ENCODE measurements at places on chromosomes 7 and 10.

DNA sequence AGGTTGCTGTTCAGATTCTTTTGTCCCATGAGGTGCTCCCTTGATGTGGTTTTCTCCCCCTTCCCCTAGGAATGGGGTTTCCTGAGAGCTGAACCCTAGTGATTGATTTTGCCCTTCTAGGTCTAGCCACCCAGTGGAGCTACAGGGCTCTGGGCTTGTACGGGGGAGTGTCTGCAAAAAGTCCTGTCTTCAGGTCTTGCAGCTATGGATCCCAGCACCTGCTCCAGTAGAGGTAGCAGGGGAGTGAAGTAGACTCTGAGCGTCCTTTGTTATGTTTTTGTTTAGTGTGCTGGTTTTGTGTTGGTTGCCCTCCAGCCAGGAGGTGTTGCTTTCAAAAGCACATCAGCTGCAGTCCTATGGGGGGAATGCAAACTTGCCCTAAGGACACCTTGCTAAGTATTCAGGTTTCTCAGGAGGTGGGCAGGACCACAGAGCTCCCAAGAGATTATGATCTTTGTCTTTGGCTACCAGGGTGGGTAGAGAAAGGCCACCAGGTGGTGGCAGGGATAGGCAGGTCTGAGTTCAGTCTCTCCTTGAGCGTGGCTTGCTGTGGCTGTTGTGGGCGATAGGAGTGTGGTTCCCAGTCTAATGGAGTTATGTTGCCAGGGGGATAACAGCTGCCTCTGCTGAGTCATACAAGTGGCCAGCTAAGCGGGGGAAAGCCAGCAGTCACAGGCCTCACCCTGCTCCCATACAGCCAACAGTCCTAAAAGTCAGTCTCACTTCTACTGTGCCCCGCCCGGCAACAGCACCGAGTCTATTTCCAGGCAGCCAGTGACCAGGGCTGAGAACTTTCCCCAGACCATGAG is 92.4 kb upstream of the JCAD start:
- no peak for DNase-seq

DNA sequence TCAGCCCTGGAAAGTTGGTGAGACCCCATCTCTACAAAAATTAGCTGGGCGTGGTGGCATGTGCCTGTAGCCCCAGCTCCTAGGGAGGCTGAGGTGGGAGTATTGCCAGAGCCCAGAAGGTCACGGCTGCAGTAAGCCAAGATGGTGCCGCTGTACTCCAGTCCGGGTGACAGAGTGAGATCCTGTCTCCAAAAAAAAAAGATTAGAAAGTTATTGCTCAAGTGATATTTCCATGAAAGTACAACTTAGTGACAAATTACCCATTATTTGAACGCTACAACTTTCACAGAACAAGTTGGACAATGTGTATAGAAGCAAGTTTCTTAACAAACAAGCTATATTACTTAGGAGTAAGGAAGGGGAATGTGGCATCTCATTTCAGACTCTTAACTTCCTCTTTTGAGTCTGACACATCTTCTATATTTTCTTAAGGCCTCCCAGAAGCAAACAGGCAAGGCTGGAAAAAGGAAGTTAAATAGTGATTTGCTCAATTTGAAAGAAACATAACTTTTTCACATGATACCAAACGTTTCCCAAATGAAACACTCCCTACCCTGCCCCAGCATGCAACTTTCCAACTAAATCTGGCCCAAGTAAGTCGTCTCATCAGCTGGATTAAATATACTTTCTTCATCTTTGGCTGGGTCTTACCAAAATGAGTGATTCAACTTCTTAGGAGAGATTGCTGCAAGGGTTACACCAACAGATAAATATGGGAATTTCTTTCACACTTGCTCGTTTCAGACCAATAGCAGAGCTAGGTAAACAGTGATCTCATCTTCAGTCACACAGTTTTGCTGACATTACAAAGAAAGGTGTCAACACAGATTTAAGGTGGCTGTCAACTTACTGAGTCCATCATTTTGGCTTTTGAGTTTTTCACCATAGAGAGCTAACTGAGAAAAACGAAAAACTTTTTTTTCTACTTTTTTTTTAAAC is 66.3 kb upstream of the KLF6 start:
- no peak for DNase-seq

- peak; percentile 51 for DNase-seq
Observed at GRCh38 chr7:6530626-6531491, 20.4 kb downstream of the GRID2IP start.

DNA sequence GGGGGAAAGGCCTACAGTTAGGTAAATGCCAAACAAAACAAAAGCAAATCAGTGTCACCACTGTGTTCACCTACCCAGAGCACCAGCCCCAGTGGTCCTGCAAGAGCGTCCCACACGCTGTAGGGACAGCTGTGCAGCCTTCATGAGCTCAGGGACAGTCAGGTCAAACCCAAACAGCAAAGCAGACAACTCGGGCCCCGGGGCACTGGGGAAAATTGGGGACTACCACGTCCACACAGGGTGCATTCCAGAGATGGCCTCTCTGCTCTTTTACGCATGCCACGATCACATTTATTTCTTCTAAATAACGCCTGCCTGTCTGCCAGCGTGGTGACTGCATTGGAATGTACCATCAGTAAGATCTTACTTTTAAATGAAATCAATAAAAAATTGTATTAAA is 21.7 kb downstream of the EBF3 start:
- DNase-seq, result no peak

DNA sequence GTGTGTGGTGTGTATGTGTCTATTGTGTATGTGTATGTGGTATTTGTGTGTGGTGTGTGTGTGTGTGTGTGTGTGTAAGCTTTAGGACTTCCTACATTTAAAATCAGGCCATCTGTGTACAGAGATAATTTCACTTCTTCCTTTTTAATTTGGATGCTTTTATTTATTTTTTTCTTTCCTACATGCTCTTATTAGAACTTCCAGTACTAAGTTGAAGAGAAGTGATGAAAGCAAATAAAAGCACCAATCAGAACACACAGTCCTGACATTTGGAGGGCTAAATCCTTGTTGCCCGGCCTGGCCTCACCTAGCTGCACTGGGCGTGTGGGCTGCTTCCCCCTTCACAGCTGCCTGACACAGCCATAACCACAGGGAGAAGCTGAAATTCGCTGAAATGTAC is 3.8 kb upstream of the MRC1 start:
- DNase-seq, result no peak

GRCh38 chr10:103802637-103803353 is 52.6 kb downstream of the SH3PXD2A start:
- no peak for DNase-seq

DNA sequence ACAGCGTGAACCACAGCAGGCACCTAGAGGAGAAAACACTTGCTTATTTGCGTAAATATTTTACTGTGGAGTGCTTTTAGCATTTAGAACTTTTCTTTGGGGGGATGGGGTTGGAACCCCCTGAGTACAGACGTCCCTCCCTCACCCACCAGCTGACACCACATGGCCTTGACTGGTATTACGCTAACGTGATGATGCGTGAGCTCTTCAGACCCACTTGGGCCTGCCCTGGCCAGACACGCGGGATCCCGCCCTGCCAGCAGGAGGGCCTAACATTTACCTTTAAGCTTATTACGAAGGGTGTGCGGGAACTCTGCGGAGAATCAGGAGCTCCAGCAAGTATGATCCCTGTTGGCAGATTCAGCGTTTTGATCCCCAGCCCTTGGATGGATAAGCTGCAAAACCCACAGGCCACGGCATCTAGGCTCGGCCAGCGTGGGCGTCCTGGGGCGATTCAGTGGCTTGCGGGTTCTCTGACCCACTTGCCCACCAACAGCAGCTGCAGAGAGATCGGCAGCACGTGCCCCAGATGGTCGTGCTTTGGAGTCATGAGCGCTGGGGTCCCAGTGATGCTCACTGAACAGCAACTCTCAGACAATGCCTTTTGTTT is 545.5 kb upstream of the FOXK1 start:
- DNase-seq, result no peak

GRCh38 chr10:77240041-77240652 is 397.5 kb downstream of the KCNMA1 start:
- no peak for DNase-seq

- no peak for DNase-seq
Observed at GRCh38 chr7:119228482-119228881, 1004.0 kb downstream of the ANKRD7 start.

GRCh38 chr7:89023877-89024276 is 228.3 kb upstream of the TEX47 start:
- no peak for DNase-seq

DNA sequence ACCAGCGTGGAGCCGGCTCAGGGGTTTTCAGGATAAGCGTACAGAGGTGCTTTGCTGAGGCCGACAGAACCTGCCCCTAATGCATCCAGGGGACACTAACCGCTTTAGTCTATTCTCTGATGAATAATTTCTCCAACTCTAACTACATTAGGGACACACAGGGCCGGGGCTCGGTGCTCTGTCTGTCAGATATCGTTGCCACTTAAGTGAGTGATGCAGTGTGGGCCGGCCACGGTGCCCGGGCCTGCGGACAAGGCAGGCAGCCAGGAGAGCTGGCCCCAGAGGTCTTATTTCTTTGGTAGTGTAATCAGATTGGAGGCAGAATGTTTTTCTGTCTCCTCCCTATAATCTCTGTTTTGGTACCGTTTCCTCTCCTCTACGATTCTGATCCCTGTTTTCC is 62.7 kb downstream of the ADRA2A start:
- no peak for DNase-seq

GRCh38 chr10:128027306-128027705 is 98.9 kb downstream of the MKI67 start:
- no peak for DNase-seq

DNA sequence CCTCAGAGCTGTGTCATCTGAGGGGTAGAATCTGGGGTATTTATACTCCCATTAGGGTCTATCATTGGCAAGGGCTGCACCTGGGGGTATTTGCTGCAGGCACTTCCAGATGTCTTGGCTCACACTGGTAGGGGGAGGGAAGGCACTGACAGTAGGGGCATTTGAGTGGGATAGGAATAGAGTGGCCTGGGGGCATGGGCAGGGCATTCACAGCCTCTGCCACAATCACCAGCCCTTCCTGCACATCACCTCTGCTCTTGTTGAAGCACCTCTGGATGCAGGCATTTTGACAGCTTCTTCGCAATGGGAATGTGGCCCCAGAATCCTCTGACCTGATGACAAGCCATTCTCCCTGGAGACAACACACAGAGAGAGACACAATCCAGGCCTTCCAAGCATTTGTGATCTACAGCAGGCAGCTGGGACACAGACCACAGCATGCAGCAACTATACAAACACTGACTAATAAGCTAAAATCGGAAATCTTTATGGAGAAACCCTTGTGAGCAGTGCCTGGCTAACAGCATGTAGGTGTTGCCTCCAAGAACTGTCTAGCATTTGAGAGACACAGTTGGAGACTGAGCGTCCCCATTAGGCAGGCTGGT is 178.5 kb downstream of the KCNMA1 start:
- no peak for DNase-seq

- no peak for DNase-seq
Observed at GRCh38 chr10:121425623-121426022, 172.6 kb downstream of the FGFR2 start.

DNA sequence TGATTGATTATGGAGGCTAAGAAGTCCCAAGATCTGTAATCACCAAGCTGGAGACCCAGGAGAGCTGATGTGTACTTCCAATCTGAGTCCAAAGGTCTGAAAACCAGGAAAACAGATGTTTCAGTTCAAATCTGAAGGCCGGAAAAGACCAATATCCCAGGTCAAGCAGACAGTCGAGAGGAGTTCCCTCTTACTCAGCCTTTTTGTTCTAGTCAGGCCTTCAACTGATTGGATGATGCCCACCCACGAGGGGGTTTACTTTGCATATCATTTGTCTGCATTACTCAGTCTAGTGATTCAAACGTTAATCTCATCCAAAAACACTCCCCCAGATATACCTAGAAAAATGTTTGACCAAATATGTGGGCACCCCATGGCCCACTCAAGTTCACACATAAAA is 7.4 kb upstream of the ARID5B start:
- no peak for DNase-seq

Data from HuH-7 (cell line).